ENCODE measurements at places on chromosomes 16 and 17.

GRCh38 chr17:44906010-44906646, 6.9 kb upstream of the EFTUD2 start:
- no peak for DNase-seq

- no peak for DNase-seq
Measured at GRCh38 chr16:71649704-71650103, 23.7 kb downstream of the MARVELD3 start.

GRCh38 chr17:8384801-8385378, 1.9 kb upstream of the RPL26 start:
- DNase-seq, result no peak

GRCh38 chr16:11681976-11682654, 13.9 kb downstream of the SNN start:
- DNase-seq, result no peak

DNA sequence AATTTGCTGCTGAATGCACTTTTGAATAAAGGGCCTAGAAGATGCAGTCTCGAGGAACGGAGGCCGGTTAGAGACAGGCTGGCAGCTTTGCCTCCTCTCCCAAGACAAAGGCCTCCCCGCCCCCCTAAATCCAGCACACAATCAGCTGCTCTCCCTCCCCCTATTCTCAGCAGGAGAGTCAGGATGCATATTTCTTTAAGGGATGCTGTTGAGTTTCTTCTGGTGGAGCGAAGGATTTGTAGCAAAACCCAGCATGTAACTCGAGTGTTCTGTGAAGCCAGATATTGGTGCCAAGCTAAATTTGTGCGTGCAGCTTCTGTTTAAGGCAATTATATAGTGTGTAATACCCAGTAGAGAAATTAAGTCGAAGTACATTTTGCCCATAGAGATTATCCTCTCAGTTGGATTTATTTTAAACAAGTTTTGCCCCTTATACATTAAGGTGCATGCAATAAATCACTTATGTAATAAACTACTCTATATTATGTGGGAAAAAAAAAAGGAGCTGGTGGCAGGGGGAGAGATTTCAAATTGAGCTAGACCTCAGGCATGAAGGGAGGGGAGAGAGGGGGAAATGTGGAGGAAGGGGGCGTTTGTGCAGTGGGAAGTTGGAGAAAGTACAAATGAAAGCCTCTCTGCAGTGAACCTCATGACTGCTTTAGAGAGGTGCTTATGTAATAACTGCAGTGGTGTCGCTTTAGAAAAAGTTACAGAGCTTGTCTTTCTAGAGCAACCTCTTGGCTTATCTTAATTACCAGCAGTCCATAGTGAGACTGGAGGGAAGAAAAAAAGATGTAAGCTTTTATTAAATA, 599.2 kb downstream of the MAF start:
- DNase-seq, result no peak

DNA sequence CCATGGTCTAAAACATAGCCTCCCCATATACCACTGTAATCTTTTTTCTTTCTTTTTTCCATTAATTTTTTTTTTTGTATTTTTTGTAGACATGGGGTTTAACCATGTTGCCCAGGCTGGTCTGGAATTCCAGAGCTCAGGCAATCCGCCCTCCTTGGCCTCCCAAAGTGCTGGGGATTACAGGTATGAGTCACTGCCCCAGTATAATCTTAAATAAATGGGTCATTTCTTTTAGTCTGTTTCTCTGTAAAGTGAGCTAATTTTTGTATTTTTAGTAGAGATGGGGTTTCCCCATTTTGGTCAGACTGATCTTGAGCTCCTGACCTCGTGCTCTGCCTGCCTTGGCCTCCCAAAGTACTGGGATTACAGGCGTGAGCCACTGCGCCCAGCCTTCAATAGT, 5.7 kb upstream of the NME1 start:
- DNase-seq, result no peak

- DNase-seq, result no peak
Measured at GRCh38 chr17:80596760-80597608, 52.3 kb downstream of the RPTOR start.

- DNase-seq, result no peak
Measured at GRCh38 chr17:70776441-70776840, 607.1 kb downstream of the KCNJ2 start.

- DNase-seq, result no peak
Measured at GRCh38 chr16:85304337-85304736, 192.1 kb upstream of the CIBAR2 start.

DNA sequence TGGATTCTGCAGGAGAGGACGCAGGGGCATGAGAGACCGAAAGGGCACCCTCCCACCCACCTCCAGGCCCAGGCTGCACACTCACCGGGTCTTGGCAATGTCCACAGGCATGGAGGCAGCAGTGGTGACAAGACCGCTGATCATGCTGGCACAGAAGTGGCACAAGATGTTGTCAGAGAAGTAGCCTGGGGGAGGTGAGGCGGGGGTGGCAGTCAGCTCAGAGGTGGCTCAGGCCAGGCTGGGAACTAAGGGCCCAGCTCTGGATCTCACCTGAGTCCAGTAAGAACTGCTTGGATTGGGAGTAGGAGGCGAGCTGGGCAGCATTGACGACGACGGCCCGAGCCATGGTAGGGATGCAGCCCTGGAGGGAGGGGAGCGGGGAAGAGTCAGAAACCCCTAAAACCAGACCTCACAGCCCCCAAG, 1.8 kb downstream of the SLC25A11 start:
- DNase-seq, result no peak

DNA sequence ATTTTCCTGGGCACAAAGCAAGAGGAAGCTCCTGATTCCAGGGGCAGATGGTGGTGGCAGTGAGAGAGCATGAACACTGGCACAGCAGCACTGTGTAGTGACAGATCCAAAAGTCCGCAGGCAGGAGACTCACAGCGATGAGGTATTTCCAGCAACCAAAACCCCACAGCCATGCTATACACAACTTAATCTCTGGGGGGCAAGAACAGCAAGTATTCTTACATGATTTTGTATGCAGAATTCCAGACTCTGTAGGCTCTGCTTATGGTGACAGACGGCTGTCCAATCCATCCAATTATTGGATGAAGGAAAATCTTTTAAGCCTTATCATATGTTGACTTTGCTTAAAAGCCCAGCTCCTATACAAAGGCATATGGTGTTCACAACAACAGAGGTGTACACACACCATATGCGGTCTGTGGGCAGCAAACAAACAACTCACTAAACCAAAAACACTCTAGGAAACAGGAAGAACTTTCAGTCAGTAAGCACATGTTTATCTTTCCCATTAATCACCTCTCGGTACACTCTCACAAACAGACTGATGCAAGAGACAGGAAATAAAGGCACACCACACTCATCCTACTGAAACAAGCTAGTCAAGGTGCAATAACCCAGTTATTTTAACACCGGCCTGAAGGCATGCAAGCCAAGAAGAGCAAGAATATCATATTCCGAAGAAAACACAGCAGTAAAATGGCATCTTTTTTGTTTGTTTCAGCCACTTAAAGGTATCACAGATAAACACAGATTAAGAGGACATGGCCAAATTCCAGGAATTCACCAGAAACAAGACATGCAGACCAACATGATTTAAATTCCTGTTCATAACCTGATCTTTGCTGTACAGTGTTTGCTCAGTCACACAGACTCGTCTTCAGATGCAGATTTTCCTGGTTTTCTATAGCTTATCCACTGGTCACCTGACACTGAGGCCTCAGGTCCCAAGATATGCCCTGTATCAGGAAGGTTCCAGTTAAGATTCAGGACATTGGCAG, 47.8 kb downstream of the ERN1 start:
- no peak for DNase-seq

- DNase-seq, result no peak
Measured at GRCh38 chr16:1746693-1747195, 24.6 kb downstream of the NME3 start.

DNA sequence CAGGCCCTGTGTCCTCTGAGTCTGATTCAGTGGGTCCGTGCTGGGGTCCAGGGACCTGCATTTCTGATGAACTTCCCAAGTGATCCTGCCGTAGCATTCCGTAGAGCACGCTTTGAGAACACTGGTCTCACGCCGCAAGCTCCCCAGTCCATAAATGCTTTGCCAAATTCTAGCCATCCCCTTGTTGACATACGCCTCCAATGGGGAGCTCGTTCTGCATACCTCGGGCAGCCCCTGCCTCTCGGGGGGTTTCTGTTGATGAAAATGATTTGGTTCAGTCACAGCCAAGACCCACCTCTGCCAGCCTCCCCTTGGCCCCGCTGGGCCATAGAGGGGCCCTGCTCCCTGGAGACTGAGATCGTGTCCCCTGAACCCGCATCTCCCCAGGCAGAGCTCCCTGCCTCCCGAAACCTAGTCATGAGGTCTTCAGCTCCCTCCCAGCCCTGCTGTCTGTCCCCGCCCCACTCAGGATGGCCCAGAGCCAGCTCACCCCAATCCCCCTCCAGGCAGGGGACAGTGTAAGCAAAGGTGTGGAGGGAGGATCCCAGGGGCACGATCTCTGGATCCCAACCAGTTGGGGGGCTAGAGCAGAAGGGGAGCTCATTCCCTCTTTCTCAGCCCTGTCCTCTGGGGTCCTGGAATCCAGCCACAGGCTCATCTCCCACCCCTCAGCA, 16.2 kb upstream of the SPNS2 start:
- DNase-seq, result no peak

GRCh38 chr16:19437280-19437679, 19.6 kb downstream of the TMC5 start:
- no peak for DNase-seq

- no peak for DNase-seq
Measured at GRCh38 chr16:8878523-8878911, 3.6 kb upstream of the LITAFD start.

DNA sequence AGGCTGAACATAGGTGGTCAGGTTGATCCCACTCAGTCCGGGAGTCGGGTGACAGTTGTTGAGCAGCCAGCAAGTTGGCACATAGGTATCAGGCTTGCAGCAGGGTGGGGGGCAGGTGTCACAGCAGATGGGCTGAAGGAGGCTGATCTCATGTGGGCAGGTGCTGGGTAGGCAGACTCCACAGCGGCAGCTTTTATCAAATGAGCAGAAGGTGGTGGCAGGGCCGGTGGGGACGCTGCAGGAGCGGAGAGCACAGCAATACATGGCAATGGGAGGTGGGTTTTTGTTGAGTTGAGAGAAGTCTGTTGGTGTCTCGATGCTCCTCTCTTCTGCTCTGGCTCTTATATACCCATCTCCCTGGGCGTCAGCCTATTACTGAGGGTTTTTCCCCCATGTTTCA, at the start of gene KRTAP3-1:
KRTAP3-1 (minus strand) TSS at position 318 of the 400 bp plus-strand sequence; CDS start at position 264, 54 bp downstream.
- no peak for DNase-seq

GRCh38 chr17:41520821-41521521, 2.3 kb upstream of the KRT15 start:
- DNase-seq, result no peak

GRCh38 chr16:28274676-28275075, 17.6 kb upstream of the SBK1 start:
- no peak for DNase-seq

GRCh38 chr17:81031566-81032550, 3.1 kb upstream of the BAIAP2 start:
- no peak for DNase-seq

GRCh38 chr17:28141773-28142172, 99.3 kb downstream of the NLK start:
- DNase-seq, result no peak

DNA sequence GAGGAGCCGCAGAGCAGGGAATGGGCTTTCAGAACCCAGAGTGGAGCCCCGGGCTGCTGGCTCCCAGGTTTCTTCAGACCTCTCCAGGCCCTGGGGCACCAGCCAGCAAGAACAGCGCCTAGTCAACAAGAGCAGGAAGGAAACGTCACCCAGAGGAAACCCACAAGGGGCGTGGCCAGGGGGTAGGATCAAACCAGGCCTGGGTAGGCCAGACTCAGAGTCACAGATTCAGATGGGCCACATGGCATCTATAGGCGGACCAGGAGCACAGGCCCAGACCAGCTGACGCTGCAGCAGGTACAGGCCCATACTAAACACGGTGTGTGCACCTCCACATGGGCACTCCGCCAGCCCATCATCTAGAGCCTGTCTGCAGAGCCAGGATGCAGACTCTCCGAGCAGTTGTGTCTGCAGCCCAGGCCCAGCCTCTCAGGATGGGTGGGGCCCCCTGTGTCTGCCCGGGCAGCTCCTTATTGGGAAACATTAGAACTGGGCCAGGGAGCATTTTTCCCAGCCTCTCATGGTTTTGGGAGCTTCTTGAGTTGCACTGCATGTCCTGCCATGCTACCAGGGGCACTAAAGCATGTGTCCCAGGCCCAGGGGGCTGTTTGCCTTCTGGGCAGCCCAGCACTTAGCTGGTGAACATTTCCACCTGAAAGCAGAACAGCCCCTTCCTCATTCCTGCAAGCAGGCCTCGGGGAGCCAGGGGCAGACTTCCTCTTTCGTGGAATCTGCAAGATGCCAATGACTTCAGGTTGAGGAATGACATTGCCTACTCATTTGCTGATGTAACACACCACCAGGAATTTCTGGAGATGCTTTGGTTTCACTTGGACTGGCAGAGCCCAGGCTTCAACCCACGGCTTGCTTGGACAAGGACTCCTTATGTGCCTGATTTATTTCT, at the start of gene NLRP1:
NLRP1 (minus strand) TSS at position 127 of the 904 bp plus-strand sequence. CDS start 552 bp downstream, outside the sequence.
- peak; percentile 88 for DNase-seq

DNA sequence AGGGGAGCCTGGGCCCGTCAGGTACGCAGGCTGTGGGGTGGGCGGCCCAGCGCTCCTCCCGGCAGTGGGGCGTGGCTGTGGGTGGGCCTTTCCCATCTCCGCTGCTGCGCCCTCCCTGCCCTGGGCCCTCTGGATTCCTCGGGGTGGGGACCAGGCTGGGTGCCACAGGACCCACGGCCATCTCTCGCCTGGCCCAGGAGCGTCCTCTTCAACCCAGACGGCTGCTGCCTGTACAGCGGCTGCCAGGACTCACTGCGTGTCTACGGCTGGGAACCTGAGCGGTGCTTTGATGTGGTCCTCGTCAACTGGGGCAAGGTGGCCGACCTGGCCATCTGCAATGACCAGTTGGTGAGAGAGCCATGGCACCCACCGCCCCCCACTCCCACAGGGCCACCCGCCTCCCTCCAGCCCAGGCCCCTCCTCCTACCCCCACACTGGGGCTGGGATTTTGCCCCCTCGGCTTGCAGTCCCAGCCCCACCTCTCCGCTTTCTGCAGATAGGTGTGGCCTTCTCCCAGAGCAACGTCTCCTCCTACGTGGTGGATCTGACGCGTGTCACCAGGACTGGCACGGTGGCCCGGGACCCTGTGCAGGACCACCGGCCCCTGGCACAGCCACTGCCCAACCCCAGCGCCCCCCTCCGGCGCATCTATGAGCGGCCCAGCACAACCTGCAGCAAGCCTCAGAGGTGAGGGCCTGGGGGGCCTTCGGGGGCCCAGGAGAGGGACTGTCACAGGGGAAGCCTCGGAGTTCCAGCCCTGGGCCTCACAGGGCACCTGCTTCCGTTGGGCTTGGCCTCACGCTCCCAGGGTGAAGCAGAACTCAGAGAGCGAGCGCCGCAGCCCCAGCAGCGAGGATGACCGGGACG, 17.2 kb downstream of the KATNB1 start:
- DNase-seq, result no peak

DNA sequence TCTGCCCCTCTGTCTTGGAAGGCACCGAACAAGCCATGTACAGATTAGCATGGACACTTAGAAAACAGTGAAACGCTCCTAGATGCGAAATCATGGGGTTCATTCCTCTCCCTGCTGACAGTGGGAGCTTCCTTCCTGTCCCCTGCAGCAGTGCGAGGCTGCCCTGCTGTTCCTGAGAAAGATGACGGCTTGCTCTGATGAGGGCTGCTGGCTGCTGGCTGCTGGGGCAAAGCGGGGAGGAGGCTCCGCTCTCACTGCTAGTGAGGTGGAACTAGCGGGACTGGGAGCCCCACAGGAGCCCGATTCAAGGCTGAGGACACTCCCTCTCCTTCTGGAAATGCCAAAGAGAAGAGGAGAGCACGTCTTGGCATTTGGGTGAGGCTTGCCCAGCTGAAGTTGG, 25.9 kb upstream of the CACNG4 start:
- DNase-seq, result no peak
